ENCODE measurements at places on chromosomes 6 and 20.

- DNase-seq, result no peak
These were observed 34.9 kb upstream of the HEY2 start for GRCh38 chr6:125714441-125715090.

DNA sequence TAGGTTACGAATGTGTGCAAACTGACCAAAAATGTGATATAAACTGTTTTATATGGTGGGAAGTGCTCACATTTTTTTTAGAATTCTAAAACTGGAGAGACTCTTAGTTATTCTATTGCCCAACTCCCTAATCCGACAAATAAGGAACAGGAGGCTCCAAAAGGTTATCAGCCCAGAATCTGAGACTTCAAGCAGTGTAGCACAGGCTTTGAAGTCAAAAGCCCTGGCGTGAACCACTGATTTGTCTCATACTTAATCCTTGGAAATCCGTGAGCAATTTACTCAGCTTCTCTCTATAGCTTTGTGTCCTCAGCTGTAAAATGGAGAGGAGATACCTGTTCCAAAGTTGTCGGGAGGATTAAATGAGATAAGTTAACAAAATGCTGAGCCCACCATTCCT, 368.8 kb upstream of the SASH1 start:
- DNase-seq, result no peak

- peak; percentile 89 for DNase-seq
These were observed 40.4 kb upstream of the HMGA1 start for GRCh38 chr6:34196116-34196832.

DNA sequence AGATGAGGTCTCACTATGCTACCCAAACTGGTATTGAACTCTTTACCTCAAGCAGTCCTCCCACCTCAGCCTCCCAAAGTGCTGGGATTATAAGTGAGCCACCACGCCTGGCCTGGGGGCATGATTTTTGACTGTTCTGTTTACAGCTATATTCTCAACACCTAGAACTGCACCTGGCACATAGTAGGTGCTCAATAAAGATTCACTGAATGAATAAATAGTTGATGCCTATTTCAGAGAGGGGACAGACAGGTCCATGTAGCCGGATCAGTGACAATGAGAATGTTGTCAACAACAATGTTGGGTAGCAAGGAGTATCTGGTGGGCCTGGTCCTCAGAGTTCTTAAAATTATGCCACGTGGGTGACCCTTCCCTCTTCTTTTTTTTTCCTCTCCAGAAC, 8.9 kb downstream of the TRAF3IP2 start:
- DNase-seq, result no peak

- no peak for DNase-seq
These were observed 15.7 kb downstream of the RNASET2 start for GRCh38 chr6:166940643-166941068.

DNA sequence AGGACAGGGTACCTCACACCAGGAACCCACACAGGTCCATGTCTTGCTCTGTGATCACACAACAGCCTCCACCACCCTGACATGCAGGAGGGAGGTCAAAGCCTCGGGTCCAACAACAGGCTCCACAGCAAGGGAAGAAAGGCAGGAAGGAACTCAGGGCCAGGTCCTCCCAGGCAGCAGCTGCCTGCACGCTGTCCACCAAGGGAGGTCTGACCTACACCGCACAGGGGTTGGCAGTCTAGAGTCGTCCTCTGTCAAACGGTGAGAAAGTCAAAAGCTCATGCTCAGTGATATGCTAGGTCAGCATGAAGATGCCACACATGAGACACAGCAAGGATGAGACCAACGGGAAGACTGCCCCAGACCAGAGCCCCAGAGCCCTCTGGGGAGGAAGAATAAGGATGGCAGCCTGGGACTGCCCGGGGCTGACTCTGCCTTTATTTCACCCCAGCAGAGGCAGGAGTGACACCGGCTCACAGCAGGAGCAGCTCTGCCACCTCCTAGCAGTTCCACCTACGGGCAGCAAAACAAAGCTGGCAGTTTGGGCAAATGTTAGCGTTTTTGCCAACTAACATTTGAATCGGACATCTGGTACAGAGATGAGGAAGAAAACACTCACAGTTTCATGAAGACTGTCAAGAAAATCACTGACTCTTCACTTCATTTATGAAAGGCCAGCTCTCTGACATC, 8.5 kb downstream of the GMEB2 start:
- DNase-seq, result no peak

DNA sequence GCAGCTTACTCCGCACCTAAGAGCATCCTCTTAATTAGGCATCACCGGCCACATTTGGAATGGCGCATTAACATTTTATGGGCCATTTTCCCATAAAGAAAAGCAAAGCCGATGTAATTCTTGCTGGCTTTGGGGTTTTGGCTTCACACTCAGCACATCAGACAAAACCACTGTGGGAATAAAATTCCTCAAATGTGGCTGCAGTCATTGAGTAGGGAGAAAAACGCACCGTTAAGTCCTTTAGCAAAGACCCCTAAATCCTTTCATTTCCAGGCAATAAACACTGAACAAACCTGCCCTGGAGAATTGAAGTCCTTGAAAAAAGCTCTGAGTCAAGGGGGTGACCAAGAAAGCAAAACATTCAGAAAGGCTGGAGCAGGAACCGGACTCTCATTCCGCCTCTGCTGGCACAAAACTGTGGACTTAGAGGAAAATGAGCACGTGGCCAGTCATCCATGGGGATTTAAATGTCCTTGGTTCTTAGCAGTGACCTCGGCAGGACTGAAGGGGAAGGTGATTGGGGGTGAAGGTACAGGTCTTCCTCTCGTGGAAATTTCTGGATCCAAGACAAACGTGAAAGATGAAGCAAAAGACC, 102.9 kb downstream of the CDH4 start:
- DNase-seq, result no peak

GRCh38 chr20:50111829-50112495, 988 bp downstream of the UBE2V1 start:
- no peak for DNase-seq

DNA sequence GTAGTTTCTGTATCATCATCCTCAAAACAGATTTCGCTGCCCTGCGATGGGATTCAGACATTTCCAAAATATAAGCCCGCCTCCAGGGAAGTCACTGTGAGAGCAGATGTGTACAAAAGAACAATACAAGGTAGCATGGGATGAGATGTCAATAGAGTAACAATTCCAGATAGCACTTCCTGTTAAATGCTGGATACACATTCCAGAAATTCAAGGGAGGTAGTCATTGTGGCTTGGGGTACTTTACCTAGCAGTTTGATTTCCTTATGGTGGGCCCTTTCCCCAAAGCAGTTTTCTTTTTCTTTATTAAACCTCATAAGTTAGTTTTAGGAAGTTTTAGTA, 2.5 kb downstream of the RNF217 start:
- no peak for DNase-seq

GRCh38 chr6:34381081-34381480, 11.4 kb downstream of the NUDT3 start:
- no peak for DNase-seq

DNA sequence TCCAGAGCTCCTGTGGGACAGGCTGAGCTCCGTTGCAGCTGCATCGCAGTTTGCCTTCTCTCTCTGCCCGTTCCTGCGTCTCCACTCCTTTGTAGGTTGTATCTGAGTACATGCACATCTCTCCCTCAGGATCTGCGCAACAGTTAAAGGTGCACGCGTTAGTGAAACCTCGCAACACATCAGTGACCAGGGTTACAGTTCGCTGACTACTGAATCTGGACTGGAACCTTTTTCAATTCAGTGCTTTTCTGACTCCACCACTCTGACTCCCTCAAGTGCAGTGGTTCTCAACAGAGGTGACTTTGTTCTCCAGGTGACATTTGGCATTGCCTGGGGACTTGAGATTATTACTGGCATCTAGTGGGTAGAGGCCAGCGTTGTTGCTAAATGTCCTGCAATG, 44.0 kb downstream of the UST start:
- DNase-seq, result no peak

DNA sequence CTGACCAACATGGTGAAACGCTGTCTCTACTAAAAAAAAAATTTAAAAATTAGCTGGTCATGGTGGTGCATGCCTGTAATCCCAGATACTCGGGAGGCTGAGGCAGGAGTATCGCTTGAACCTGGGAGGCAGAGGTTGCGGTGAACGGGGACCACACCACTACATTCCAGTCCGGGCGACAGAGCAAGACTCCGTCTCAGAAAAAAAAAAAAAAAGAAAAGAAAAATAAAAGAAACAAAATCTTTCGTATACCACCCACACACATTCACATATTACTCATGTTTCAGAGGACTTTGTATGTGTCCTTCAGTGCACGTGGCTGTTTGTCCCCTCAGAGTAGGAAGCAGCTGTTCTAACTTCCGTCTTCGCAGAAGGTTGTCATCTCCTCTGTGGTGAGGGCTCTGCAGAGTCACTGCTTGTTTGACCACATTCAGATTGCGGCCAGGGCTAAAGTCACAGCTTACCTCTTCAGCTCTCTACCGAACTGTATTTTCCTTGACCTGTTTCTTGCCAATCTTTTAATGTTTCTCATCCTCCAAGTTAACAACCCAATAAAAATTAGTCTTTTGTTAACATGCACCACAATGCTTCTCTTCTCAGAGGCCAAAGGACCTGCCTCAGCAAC, 36.6 kb upstream of the HIVEP1 start:
- DNase-seq, result no peak

- DNase-seq, result peak; percentile 28
These were observed 49.7 kb upstream of the BHLHE23 start for GRCh38 chr20:63056236-63057170.

- DNase-seq, result no peak
These were observed 404.3 kb upstream of the SLC35B3 start for GRCh38 chr6:8839626-8840025.

GRCh38 chr20:63884506-63885263, 10.2 kb upstream of the DNAJC5 start:
- peak; percentile 56 for DNase-seq

GRCh38 chr20:63782051-63782471, 42.5 kb downstream of the SLC2A4RG start:
- no peak for DNase-seq

DNA sequence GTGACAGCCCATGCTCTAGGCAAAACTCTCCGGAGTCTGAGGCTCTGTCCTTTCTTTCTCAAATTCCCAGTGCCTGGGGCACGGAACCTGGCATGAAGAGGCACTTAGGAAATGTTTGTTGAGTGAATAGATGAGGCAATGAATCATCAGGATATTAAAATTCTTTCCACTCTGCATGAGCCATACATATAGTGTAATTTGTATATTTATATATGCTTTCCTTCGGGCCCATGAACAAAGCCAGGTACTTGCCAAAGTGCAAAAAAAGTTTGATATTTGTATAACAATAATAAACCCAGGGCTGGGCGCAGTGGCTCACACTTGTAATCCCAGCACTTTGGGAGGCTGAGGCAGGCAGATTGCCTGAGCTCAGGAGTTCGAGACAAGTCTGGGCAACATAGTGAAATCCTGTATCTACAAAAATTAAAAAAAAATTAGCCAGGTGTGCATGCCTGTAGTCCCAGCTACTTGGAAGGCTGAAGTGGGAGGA, 212.3 kb upstream of the ZNF217 start:
- DNase-seq, result no peak

DNA sequence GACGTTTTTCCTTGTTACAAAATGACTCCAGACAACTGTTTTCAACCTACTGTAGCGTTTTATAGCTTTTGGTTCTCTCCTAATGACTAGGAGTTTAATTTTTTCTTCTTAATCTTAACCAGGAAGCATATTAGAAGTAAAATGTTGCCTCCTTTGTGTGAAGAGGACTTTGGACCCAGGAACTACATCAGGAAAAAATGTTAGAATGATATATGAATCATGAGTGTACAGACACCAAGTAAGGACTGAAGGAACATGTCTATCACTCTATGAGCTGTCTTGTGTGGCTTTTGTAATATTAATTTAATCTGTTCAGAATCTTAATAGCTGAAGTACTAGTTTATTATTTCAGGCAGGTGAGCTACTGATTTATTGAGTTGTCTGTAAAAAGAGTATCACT, 71.0 kb upstream of the MARCKS start:
- no peak for DNase-seq

GRCh38 chr6:159997498-159998101, 28.7 kb downstream of the IGF2R start:
- no peak for DNase-seq

GRCh38 chr6:26022737-26023136, 60.1 kb downstream of the TRIM38 start:
- no peak for DNase-seq

GRCh38 chr6:164947164-164947563, 362.2 kb downstream of the C6orf118 start:
- no peak for DNase-seq

DNA sequence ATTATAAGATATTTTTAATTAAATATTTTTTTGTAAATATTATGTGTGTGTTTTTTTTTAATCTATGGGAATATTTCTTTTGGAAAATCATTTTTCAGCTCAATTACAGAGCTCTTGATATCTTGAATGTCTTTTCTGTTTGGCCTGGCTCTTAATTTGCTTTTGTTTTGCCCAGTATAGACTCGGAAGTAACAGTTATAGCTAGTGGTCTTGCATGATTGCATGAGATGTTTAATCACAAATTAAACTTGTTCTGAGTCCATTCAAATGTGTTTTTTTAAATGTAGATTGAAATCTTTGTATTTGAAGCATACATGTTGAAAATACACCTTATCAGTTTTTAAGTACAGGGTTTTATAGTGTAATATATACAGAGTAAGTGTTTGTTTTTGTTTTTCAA, 2.6 kb downstream of the ID4 start:
- DNase-seq, result no peak

DNA sequence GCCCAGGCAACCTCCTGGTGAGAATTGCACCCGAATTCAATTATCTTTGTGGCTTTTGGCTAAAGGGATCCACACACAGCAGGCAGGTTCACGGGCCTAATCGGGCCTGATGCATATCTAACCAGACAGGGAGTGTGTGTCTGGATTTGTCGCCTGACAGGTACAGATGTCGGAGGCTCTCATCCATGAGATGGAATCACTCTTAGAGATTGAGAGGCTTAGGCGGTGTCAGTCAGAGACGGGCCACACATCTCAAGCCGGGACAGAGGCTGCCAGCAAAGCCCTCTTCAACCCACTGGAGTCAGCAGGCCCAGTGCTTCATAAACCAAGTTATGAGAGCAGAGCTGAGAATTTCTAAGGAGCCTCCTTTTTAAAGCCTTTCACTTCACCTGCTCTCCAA, 247.0 kb downstream of the LRFN2 start:
- no peak for DNase-seq

DNA sequence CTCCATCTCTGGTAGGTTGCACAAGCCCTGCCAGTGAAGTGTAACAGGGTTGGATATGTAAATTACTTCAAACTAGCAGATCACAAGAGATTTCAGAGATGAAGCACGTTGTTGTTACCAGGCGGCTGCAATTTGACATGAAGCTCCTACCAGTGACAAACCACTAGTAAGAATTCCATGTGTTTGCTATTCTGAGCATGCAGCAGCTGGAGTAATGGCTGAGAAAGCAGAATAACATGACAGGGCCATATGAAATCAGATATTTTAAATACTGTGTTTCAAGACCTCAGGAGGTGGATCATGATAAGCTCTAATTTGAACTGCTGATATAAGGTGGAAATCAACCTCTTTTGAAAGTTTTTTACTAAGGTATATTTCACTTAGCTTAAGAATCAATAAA, 11.4 kb downstream of the RIN2 start:
- DNase-seq, result no peak

- DNase-seq, result no peak
These were observed 4.9 kb downstream of the SYNE1 start for GRCh38 chr6:152632121-152632782.

- DNase-seq, result peak; percentile 77
These were observed 3.2 kb downstream of the TTBK1 start for GRCh38 chr6:43246301-43247113.

GRCh38 chr20:61287583-61288275, 35.7 kb downstream of the CDH4 start:
- DNase-seq, result no peak
